ENCODE measurements at places on chromosomes 2 and 18.

DNA sequence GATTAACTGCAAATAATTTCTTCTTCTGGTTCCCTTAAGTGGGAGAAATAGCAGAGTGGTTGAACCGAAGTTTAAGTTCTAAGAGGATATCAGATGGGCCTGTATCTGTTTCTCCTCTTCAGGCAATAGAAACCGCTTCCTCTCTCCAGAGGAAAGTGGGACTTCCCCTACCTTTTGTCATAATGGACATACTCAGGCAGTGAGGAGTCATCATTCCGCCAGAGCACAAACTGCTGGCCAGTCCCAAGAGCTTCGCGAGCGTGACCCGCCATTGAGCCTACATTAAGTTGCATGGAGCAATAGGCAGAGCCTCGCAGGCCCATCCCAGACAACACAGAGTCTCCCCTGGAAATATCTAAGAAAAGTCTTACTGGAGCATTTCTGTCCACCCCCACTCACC lies 158.9 kb downstream of the LDLRAD4 start:
- no peak for DNase-seq

DNA sequence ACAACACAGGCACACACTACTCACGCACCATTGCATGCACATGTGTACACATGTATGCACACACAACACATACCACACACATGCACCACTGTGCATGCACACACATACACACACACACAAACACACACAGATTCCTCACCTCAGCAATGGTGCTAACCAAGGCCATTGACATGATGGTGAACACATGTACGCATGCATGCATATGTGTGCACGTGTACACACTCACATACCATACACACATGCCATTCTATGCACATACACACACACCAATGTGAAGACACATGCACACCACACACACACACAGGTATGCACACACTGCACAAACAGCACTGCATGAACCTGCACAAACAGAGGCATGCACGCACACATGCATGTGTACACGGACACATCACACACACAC lies 976.0 kb downstream of the DCDC2C start:
- DNase-seq = no peak

DNA sequence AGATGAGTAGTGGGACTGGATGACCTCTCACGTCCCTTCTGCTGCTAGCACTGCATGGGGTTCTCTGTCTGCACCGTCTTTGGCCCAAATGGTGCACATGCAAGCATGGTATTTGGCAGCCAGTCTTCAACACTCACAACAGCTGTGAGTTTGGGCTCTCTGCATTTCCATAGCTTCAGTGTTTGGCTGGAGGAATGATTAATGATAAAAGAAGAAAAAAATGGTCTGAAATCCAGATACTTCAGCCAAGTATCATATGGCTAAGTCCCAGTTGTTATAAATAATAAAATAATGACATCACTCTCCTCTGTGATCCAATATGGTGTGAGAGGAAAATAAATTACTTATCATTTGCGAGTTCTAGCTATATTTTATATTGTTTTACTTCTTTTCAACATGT lies 173.3 kb downstream of the DCDC2C start:
- DNase-seq = no peak

- DNase-seq = no peak
These were observed 16.4 kb downstream of the GALNT3 start for GRCh38 chr2:165777522-165778186.

DNA sequence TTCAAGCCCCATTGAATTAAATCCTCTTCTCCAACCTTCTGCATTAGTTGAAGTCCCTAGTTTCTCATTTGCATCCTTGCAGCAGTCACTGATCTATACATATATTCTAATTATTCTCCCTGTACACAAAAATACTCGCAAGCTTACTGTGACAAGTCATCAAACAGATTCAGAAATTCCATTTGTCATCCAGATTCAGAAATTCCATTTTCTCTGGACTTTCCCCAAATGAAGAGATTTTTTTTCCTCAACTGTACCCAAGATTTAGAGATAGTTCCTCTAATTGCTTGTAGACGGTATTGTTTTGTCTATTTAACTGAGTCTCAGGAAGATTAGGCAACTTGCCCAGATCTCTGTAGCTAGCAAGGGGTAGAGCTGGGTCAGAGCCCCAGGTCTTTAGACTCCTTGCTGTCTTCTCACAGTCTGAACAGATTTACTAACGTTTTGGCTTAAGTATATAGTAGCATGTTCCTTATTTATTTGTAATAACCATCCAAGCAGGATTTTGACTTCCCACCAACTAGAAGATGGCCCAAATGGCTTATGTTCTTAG lies 34.2 kb downstream of the RAB12 start:
- no peak for DNase-seq

DNA sequence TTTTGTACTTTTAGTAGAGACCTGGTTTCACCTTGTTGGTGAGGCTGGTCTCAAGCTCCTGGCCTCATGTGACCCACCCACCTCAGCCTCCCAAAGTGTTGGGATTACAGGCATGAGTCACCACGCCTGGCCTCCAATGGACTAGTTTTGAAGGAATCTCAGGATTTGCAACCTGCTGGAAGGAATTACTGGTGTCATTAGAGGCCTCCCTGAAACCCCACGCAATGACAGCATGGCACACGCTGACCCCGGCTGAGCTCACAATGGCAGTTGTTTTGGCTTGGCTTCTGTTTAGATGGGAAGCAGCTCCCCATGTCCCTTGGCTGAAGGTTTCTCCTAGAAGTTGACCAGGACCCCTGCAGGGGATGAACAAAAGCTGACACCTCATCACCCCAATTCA lies 23.1 kb upstream of the COPS8 start:
- no peak for DNase-seq

DNA sequence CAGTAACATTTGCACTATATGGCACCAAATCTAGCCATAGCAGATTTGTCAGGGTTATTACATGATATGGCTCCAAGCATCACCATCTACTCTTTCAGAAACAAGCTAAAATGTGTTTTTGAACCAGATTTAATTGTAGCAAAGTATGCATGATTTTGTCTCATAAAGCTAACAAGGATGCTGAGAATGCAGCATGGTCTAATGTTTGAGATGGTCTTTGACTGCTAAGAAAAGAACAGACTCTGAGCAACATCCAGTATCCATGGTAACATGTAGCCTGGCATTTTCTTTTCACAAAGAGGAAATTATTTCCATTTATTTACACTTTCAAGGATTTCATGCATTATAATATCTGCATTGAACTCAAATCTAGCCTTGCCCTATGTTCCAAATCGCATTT lies 206.5 kb downstream of the PDE1A start:
- no peak for DNase-seq

- no peak for DNase-seq
These were observed 130.4 kb downstream of the SPTBN1 start for GRCh38 chr2:54586494-54586893.

DNA sequence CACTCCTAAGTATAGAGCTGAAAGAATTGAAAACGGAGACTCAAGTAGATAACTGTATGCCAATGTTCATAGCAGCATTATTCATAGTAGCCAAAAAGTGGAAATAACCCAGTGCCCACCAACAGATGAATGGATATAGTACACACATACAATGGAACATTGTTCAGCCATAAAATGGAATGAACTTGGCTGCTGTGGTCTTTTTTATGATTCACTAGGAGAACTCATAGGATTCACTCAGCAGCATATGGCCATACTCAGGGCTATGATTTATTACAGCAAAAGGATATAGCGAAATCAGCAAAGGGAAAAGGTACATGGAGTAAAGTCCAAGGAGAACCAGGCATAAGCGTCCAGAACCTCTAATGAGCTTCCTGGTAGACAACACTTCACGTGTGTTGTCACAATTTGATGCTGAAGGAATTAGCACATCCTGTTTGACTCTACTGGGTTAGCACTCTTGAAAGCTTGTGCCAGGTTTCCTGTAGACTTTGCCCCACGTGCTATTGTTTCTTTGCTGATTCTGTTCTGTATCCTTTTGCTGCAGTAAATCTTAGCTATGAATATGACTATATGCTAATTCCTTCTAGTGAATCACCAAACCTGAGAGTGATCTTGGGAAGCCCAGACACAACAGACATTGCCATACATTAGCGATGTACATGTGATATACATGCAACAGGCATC lies 15.7 kb downstream of the SPC25 start:
- no peak for DNase-seq

GRCh38 chr2:89850481-89850880 lies 1159.0 kb downstream of the RPIA start:
- DNase-seq = no peak

- DNase-seq = no peak
These were observed 45.6 kb downstream of the REL start for GRCh38 chr2:60926741-60927552.

DNA sequence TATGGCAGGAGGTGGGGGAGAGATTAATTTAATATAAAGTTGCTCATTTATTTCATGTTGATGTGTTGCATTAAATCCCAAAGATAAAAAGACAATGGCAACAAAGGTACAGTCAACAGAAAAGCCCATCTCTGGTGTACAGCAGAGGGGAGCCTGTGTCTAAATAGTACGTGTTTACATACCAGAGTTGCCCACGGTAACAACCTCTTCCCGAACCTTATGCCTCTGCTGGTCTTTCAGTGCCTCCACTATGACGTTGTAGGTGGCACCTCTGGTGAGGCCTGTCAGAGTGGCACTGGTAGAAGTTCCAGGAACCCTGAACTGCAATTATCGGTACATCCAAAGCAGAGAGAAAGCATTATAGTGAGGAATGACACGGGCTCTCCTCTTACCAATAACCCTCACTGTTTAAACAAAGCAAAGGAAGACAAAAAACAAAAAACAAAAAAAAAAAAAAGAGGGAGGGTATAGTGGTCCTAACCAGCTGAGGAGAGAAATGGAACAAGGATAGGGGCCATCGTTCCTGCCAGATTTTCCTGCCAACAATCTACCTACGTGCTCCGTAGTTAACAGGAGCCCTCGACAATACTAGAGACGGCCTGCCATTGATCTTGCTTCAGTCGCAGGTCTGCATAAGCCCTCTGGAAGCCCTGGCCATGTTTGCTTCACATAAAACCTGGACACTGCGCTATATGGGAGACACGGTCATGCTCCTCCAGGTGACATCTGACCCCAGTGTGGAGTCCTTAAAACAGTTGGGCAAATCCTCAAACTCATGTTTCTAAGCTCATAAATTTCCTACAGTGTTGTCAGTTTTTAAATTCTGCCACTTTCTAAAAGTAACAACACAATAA lies 58.5 kb downstream of the ATIC start:
- DNase-seq = no peak

DNA sequence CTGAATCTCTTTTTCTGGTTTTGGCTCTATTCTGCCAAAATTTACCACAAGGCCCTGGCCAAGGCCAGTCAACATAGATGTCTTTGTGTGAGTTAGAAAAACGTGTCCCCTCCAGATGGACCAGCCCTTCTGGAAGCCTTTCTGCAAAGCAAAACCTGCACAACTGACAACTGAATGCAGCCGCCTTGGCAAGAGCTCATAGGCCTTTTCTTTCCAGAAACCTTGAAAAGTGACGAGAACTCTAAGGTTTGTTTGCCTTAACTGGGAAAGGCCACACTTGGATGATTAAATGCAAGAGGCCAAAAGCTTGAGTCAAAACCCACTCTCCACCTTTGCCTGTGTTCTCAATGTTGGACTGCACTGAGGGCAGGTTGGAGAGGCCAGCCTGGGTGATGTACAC lies 103.9 kb downstream of the COLEC12 start:
- DNase-seq = no peak

DNA sequence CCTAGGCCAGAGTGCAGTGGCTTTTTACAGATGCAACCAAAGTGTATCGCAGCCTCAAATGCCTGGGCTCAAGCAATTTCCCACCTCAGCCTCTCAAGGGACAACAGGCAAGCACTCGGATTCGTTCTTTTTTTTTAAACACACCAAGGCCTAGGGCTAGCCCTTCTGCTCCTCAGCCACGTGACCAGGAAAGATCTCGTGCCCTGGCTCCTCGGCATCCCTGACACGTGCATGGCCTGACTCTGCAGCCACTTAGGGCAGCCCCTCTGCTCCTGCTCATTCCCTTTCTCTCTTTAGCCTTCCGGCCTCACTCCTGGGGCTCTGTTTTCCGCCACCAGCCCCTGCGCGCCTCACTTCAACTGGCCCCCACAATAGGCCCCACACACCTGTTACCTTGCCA lies 18.4 kb downstream of the FAM178B start:
- no peak for DNase-seq

GRCh38 chr2:8087480-8087840 lies 594.4 kb upstream of the ID2 start:
- DNase-seq = no peak

GRCh38 chr2:217610401-217610814 lies 392.4 kb downstream of the TNS1 start:
- peak; percentile 12 for DNase-seq

DNA sequence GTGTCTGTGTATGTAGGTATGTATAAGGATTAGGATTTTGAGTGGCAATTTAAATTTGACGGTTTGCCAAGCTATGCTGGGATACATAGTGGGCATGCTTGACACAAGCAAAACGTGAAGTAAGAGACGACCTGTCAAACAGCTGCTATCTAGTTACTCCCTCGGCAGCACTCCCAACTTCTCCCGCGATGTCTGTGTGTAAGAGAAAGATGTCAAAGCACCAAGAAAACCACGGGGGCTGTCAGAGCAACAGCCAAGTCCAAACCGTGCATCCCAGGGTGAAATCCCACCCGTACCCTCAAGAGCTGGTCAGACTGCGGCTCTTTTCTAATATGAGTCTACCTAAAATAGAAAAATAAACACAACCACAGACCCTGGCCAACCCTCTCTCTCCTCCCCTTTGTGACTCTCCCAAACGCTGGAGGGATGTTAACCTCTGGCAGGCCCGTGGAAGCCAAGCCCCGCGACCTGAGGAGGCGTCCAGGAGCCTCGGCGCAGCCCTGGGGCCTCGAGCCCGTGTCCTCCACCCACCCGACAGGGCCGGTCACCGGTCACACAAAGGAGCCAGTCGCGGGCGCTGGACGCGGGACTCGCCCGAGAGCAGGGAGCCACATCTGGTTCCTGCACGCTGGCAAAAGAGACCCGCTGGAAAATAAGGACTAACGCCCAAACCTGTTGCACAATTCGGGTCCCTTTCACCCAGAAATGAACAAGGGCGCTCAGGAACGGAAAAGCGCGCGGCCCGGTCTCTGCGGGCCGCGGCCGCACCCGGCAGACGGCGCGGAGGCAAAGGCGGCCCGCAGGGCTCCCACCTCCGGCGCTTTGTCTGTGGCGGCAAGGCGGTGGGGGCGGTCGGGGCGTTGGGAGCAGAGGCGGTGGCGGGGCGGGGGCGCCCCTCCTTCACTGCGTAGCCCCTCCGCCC lies 925 bp downstream of the SESTD1 start:
- DNase-seq = no peak

GRCh38 chr2:215601990-215602721 lies 166.3 kb upstream of the FN1 start:
- no peak for DNase-seq

GRCh38 chr18:59697236-59697932 lies at the start of gene CCBE1:
CCBE1 (minus strand) TSS chr18:59697423.
- DNase-seq = no peak

DNA sequence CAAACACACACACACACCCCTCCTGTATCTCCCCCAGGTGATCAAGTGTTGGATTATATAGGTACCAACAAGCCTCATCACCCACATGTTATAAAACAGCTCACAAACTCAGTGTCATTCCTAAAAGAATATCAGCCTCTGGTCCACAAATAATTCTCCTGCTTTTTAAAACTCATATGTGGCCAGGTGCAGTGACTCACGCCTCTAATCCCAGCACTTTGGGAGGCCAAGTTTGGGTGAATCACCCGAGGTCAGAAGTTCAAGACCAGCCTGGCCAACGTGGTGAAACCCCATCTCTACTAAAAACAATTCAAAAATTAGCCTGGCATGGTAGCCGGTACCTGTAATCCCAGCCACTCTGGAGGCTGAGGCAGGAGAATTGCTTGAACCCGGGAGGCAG lies 87.8 kb downstream of the LRATD1 start:
- no peak for DNase-seq
